ENCODE measurements at places on chromosomes 5 and 9.

- no peak for DNase-seq
These were observed 18.3 kb upstream of the SPATA9 start for GRCh38 chr5:95701074-95701473.

DNA sequence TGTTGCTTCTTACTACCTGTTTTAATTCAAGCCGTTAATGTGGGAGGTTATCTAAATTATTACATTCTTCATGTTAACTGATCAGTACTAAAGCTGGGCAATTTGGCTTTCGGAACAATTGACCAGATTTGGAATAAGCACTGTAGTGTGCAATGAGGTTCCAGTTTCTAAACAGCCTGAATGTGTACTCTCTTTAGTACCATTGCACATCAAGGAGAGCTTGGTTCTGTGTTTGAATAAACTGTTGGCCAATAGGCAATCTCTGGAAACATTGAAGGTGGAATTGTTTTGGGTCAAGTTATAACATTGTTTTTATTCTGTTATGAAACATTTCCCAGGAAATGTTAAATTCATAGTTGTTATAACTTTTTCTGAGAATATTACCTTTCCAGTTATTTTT is 105.2 kb downstream of the PBX3 start:
- DNase-seq: no peak

- no peak for DNase-seq
These were observed 25.6 kb downstream of the POU5F2 start for GRCh38 chr5:93715761-93716160.

DNA sequence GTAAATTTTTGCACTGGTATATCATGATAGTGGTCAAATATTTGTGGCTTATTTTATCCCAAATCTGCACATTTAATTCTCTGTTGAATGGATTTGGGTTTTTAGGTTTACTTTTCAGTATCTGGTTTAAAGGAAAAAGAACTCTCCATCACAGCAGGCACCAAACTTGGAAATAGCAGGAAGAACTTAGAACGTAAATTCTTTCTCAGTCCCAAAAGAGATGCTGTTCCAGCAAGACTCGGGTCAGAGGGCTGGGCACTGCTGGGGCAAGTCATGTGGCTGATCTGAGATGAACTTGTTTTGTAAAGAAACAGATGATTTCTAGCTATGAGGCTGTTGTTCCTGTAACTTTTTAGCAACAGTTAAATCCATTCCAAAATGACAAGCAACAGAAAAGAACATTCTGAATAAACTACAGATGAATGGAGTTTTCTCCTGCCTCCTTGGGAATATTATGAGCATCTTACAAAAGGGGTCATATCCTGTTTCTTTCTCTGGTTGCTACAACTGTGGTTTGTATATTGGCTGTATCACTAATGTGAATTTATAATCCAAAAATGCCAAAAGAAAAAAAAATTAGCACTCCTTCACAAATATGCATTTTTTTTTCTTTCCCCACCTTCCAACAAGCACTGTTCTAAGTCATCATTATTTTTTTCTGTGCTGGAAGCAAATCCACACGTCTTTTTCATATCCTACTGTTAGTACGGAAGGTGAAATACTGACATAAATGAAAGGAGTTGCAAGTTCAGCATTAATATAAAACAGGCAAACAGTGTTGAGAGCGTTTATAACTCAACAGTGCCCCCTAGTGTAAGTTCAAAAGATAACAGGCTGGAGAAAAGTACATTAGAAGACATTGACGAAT is 31.1 kb downstream of the OR2K2 start:
- DNase-seq: no peak

DNA sequence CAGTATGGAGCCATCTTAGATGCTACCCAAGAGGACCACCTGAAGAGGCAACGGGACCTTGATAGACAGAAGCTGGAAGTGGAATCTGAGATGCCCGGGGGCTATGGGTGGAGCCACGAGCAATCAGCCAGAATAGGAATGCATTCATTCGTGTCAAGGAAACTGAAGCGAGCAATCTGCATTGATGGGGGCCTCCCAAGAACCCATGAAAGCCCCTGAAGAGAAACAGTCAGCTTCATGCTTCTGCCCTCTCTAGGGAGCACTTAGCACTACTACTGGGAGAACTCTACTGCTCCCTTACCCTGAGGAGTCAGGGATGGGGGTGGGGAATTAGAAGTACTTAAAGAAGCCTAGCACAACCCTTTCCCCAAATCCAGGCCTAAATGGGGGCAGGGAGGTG is 51.9 kb upstream of the TCERG1 start:
- no peak for DNase-seq

DNA sequence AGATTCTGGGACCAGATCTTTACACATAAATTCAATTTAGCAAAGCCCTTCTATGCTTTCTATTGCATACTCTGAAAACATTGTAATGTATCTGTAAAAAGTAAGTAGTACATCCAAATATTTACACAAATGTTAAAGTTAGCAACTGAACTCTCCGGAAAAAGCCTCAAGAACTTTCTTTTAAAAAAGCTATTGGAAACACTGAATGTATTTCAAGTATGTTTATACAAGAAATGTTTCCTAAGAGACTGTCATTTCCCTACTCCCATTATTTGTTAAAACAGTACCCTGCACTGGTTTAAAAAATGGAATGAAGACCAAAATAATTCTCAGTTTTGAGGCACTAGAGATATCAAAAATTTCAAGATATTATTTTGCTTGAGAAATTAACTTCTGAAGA is 44.8 kb upstream of the TRIM36 start:
- no peak for DNase-seq

DNA sequence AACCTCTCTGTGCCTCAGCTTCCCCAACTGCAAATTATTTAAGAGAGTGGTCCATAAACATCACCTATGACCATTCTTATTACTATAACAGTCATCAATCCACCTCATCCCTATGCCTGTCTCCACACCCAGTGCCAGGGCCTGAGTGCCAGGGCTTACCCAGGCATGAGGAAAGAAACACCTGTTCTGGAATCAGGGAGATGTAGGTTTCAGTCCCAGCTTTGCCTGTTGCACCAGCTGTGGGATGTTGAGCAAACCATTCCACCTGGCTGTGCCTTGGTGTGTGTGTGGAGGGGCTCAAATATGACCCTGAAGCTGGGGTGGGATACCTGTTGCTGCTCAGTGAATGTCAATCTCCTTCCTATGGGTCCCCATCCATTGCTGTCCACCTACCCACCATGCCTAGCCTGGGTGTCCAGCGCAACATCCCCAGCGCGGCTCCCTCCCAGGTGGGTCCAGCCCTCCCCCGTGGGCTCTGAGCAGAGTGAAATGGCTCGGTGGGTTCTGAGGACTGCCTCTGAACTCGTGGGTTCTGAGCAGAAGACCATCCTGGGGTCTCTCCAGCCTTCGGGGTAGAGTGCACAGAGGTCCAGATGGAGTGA is 16.3 kb downstream of the AKNA start:
- no peak for DNase-seq

DNA sequence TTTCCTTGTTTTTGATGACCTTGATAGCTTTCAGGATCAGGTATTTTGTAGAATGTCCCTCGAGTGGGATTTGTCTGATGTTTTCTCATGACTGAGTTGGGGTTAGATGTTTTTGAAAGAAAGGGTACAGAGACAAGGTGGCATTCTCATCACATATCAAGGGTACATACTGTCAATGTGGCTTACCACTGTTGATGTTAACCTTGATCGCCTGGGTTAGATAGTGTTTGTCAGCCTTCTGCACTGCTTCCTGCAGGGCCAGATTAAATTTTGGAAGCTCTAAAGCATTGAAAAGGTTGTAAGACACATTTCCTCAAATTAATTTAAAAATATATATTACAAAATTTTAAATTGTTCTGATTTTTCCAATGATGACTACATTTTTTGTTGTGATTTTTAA is 287.4 kb upstream of the ACTBL2 start:
- DNase-seq: no peak

DNA sequence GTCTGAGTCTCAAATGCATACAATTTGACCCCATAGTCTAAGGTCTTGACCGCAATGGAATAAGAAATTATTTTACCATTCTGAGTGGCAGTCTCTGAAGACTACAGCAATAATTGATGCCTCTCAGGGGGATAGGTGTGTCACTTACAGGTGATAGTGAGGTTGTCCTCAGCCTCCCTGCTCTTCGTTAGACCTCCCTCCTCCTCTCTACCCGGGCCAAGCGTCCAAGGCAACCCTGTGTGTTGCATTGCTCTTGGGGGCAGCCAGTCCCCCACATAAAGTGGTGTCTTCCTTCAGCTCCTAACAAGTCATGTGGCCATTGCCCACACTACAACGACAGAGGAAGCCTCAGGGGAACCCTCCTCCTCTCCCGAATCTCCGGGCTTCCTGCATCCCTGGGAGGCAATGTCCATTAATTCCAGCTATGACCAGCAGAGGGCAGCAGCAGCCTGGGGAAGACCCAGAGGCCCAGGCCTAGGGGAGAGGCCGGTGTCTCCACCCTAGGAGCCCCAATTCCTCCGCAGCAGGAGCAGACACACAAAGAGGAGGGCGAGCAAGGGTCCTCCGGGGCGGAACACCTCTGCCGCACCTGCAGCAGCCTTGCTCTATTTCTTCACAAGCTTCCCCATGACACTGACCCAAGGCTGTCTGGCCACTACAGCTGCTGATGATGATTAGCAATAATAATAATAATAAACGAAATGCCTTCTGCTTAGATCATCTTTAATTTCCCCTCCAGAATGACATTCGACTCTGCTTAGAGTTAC is 134.8 kb downstream of the KCNIP1 start:
- peak; percentile 32 for DNase-seq

- no peak for DNase-seq
These were observed 50.3 kb downstream of the AP3S1 start for GRCh38 chr5:115892021-115892420.

DNA sequence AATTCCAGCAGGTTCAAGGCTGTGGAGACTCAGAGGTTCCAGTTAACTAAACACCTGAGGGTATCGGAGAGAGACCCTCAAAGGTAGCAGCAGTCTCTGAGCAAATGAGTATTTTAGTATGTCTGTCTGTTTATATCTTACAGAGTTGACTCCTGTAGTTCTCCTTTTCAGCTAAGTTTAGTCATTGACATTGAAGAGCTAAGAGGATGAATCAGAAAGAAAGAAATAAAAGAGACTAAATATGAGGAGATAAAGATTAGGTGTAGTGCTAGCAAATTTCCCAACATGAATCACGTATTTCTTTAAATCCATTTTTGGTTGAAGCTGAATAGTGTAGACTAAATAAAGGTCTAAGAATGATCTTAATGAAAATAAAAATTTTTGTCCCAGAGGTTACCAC is 474.0 kb upstream of the RGMB start:
- no peak for DNase-seq

DNA sequence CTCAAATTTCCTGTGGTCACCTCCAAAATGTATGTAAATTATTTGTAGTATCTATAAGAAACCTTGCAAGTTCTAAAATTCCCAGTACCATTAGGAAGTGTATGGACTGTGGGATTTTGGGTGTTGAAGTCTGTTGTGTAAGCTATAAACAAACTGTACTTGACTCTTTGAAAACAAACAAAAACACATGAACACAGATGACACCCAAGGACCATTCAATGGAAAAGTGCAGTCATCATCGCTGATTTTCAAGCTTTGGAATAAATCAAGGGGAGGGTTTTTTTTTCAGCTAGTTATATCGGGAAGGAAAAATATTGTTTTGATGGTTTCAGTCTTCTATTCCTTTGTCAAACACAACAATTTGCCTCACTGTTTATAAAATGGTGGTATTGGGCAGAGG is 49.6 kb downstream of the ELL2 start:
- no peak for DNase-seq

- peak; percentile 10 for DNase-seq
These were observed 65.8 kb downstream of the MTX3 start for GRCh38 chr5:79924936-79925893.

DNA sequence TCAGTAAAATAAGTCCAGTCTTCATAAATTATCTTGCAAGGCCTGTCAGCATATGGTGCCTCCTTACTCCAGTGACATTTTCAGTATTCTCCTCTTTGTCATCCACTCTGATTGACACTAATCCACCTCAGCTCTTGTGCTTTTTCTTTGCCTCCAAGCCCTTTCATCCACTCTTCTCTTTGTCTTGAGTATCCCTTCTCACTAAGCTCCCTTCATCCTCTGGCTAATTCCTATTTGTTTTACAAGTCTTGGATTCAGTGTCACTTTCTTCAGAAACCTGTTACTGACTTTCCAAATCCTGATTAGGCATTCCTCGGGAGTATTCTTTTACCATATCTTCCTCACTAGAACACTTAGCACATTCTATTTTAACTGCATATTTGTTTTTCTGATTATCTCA is 100.6 kb upstream of the VCAN start:
- DNase-seq: no peak

DNA sequence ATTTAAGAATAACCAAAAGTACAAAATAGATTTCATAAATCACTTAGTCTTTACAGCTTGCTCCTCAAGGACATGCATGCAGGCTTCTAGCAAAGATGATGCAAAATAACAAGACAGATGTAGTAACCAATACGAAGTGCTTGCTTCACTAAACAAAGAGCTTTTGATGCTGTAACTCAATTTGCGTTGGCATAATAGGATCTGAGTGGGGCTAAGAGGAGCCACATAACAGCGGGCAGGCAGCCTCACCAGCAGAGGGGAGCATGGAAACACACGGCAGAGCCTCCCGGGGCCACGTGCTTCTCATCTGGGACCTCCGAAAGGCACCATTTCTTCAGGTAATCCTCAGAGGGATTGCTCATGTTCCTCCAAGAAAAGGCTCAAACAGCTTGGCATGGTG is 139.7 kb downstream of the C5orf15 start:
- DNase-seq: no peak

DNA sequence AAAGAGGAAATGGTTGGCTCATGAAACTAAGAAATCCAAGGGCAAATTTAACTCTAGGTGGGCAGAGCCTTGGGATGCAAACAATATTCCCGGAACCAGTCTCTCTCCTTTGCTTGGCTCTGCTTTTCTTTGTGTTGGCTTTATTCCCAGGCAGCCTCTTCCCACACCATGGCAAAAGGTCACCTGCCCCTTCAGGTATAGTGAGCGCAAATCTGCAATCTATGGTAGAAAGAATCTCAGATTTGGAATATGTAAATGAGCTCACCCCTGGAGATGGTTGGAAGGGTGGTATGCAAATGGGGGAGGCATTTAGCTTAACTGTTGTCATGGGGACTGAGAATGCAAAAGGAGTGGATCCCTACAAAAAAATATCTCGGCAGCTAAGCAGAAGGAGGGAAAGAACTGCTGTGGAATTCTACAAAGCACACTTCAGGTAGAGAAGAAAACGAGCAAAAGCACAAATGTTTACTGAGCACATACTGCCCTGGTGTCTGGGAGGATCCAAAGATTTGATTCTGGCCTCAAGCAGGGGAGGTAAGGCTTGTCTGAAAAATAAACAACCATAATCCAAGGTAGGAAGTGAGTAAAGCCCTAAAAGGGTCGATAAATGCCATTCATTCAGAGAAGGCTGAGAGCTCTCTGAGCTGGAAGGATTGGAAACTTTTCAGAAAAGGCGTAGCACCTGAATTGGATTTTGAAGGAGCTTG is 139.7 kb downstream of the TLE1 start:
- DNase-seq: no peak

DNA sequence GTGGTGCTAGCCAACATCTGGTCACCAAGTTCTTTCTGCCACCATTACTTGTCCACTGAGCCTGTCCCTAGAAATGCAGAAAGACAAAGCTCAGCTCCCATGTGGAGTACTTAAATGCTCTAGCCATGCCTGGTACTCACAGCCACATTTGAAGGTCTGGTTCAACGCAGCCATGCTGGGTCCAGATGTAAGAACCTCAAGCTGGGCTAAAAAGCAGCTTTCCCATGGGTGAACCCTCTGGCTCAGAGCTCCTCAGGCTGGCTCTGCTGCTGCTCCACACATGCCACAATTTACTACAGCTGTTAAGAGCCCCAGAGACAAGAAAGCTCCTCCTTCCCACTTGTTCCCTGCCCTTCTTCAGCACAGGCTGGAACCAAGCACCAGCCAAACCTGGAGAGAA is 97.1 kb upstream of the LRRTM2 start:
- no peak for DNase-seq

Data from CD8-positive, alpha-beta memory T cell (primary cell).